Hippocampal formation (tissue), 2 donors: ENCODE measurements at places on chromosomes 16 and 17.

- no peak for DNase-seq
These were observed 25.3 kb downstream of the RPH3AL start for GRCh38 chr17:327296-327695.

- no peak for DNase-seq
These were observed 5.2 kb downstream of the PKD1L3 start for GRCh38 chr16:71995038-71995437.

- peak; percentile 11 for DNase-seq
These were observed 26.2 kb upstream of the ZNF652 start for GRCh38 chr17:49388290-49388640.

DNA sequence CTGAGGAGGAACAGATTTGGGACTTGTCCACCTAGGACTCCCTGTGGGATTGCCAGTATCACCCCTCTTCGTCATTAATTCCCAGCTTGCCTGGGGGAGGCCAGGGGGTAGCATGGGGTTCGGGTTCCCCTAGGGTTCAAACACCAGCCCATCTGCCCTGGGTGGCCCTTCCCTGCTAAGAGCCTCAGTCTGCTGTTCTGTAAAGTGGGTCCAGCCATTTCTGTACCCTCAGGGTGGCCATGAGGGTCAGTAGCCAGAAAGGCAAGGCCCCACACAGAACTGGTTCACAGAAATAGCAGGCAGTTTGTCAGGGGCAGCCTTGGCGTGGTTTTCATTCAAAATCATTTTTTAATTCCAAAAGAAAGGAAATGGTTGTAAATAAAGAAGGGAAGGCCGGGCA is 62.9 kb downstream of the RAI1 start:
- DNase-seq, result no peak

DNA sequence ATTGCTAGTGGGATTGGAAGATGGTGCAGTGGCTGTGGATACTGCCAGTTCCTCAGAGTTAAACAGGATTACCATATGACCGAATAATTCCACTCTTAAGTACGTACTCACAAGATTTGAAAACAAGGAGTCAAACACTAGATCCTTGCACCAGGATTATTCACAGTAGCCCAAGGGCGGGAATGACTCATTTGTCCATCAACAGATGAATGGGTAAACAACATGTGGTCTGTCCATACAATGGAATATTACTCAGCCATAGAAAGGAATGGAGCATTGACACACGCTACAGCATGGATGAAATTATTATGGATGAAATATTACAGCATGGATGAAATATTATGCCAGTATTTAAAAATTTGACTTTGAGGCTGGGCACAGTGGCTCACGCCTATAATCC is 9.1 kb upstream of the MAPK8IP3 start:
- no peak for DNase-seq
